ENCODE measurements at places on chromosomes 13 and 19.
A peak's percentile ranks its signal among the peaks of the same experiment; 100 is the strongest.

DNA sequence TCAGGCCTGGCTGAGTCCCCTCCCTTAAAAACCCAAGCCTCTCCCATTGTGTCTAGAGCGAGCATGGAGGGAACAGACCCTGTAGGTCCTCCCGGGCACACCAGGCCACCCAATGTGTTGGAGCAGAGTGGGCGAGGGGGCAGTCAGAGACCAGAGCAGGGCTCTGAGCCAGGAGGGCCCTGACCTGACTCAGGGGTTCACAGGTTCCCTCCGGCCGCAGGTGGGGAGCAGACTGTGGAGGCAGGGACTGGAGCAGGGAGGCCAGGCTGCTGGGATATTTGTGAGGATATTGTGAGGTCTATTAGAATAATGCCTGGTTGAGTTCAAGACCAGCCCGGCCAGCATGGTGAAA lies 1.6 kb upstream of the TYROBP start:
- DNase-seq, result no peak

GRCh38 chr13:73081256-73081915 lies 22.6 kb downstream of the KLF5 start:
- no peak for DNase-seq

DNA sequence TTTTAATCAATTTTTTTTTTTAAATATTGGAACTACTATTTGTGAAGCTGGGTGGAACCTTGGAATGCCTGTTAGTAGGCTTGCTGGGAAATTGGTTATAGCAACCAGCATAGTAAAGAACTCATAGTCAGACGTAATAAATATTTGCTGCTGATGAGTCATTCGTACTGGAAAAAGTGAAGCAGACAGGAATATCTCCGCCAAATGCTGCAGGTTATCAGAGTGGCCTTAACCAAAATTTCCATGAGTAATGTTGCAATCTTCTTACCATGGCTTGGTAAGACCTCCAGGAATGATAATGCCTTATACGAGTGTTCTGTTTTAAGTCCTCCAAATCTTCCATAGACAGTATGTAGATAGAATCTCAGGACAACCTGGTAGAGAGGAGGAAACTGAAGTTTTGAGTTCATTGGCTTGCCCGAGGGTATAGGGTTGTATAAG lies 34.2 kb downstream of the MBNL2 start:
- DNase-seq, result no peak

DNA sequence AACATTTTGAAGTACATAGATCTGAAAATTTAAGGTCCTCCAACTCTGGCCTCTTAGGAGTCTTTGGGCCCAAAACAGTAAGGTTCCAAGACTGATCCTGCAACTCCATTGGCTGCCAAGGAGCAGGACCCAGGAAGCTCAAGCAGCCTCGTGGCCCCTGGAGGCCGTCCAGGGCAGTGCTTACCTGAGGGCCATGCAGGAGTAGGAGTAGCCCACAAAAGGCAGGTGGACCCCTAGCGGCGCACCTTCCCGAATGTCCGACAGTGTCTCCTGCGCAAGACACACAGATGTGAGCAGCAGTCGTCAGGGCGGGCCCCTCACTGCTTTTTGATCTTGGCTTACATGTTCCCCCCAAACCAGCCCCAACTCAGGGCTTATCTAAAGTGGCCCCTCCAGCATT lies 5.7 kb upstream of the SIX5 start:
- peak; percentile 80 for DNase-seq

DNA sequence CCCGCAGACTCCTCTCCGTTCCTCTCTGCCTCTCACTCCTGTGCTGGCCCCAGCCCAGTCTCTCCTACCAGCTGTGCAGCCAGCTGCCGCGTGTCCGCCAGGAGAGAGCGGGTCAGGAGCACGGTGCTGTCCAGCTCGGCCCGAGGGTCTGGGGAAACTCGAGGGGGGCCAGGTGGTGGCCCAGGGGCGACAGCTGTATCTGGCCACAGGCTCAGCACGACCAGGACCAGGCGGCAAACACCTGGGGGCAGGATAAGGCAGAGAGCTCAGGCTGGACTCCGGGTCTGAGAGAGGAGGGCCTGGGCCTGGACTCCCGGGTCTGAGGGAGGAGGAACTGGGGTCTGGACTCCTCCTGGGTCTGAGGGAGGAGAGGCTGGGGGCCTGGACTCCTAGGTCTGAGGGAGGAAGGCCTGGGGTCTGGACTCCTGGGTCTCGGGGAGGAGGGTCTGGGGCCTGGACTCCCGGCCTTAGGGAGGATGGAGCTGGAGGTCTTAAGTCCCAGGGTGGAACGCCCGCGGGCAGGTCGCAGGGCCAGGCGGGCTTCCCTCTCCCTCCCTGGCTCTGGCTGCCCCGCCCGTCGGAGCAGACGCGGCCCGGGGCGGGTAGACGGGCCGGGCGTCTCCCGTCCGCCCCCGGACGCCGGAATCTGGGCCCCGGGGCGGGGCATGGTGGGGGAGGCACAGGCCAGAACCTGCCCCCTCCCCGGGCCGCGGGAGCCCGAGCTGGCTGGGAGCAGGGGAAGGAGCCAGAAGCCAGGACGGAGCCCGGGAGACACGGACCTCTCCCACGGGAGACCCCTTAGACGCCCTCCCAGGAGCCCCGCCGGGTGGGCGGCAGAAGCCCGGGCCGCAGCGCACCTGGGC lies 1.3 kb downstream of the IL11 start:
- peak; percentile 79 for DNase-seq

- DNase-seq, result no peak
These were observed 81.4 kb upstream of the GPC6 start for GRCh38 chr13:93145199-93145598.

DNA sequence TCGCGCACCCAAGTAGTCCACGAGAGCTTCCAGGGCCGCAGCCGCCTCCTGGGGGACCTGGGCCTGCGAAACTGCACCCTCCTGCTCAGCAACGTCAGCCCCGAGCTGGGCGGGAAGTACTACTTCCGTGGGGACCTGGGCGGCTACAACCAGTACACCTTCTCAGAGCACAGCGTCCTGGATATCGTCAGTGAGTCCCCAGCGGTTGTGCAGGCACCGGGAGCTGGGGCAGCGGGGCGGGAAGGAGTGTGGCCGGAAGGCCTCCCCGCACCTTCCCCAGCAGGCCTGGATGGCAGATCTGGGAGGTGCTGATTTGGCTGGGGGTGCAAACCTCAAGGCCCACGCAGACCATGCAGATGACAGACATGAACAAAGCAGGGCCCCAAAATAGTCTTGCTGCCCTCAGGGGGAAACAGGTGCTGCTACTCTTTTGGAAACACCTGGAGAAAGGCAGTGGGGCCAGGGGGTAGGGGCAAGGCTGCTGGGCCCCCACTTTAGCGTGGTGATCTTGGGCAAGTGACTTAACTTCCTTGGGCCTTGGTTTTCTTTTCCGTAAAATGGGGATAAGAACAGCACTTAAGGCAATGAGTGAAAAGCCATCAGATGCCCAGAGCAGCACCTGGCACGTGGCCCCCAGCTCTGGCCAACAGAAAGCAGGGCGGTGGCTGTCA lies 4.0 kb downstream of the MAG start:
- DNase-seq, result peak; percentile 41
